NCI-H1694 (cell line): ENCODE measurements at places on chromosomes 1 and 21.

DNA sequence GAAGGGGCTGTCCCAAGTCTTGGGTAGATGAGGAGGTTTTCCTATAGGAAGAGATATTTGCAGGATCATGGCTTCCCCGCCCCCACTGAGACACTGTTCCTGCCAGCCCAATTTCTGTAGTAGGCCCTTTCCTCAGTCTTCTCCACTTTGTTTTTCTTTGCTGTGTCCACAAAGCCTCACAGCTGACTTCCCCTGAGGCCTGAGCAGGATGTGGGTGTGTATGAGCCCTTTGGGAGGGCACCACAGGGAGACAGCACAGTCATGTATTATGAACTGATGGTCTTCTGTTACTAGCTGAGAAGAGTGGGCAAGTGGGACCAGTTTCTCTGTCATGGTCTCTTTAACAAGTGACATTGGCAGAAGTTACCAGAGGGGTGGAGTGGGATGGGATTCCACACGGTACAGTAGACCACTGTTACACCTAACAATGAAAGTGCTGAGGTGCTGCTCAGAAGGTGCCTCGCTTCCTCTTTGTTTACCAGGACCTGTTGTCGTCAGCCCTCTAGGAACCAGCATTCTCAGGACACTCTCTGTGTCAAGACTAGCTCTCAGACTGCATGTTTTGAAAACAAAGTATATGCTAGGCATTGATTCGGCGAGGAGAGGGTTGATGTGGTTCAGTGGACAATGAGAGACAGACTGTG is 253.8 kb upstream of the HOOK1 start:
- no peak for DNase-seq

DNA sequence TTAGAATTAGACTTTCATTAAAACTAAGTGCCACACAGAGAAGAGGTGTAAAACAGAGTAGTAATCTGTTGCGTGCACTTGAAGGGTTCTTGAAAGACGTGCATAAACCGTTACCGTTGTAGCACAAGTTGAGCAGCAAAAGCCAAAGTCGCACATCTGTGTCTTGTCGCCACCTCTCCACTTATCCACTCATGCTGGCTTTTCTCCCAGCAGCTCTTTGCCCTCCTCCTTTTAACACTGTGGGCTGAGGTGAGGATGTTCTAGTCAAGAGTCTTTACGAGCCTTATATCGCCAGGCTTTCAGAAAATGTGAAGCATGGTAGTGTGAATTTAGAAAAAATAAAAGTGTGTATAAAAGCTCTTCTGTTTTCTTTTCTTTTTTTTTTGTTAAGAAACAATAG is 48.0 kb downstream of the NR5A2 start:
- no peak for DNase-seq

DNA sequence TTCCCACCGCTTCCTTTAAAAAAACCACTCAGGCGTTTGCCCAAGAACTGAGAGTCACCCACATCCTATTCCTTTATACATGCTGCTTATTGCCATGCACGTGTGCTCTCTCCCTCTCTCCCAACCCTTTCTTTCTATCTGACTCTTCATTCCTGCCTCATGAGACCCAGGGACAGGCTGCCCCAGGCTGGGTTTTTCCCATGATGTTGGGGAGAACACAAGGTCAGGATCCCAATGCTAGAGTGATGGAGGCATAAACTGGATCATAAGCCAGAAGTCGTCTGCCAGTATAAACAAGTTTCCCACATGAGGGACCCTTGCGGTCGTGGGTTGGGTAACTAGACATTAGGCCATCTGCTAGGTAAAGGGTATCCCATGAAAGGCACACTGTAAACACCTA is 64.9 kb downstream of the CD2 start:
- DNase-seq = no peak

DNA sequence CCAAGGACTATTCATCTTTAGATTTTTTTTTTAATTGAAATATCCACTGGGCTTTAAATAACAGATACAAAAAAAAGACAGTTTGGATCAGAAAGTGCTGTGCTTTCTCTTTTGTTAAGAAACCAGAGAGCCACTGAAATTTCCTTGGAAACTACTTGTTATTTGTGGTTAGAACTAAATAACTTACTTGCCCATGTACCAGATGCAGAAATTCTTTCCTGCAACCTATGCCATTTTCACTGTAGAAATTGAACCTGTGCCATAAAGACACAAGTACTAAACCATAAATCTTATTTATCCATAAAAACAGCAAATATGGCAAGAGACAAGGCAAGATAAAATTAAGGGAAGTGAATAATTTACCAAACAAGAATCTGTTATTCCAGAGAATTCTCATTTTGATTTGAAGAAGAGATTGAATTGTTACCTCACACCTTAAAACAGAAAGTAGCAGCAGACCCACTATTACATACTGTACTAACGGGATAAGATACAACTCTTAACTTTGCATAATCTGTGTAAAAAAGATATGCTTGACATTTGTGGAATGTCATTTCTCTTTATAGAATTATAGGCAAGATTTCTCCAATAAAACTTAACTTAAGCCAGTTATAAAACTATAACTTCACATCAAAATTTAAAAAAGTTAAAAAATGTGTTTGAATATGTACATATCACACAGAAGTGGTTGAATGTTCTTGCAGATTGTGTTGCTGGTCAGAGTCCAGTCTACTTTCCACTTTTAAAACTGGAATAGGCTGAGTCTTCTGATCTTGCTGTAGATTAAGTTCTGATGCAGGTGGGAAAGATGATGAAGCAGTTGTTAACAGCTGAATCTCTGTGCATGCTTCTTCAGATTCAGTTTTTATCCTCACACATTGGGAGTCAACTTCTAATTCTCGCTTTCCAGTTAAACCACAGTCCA is 6.3 kb upstream of the PHTF1 start:
- DNase-seq = no peak

GRCh38 chr21:26505211-26505610 is 67.9 kb downstream of the CYYR1 start:
- no peak for DNase-seq

DNA sequence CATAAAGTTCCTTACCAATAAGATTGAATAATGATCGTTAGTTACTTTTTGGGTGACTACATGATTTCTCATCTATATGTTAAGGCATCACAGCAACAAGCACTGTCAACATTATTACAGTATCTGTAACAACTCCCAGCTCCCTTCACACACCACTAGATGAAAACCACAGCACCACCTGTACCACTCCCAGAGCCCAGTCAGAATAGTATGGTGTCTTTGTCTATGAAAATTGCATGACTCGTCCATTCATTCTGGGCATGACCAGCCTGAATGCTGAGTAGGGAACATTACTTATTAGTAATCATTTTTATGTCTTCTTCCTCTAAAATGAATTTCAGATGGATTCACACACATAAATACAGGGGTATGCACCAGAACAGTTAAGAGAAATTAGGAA is 7.0 kb downstream of the OLFML2B start:
- DNase-seq = no peak

DNA sequence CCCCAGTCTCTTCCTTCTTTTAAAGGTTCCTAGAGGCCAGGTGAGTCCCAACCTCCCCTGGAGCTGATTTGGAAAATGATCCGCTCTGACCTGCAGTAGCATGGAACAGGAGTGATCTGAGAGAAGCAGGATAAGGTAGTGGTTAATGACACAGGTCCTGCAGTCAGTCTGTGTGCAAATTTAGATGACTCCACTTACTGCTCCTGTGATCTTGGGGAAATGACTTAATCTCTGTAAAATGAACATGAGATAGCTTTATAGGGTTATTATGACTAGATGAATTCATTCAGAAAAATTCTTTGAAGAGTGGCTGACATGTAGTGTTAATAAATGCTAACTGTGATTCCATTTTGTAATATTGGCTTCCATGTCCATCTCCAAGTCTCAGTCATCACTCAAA is 374.9 kb upstream of the CAMK1G start:
- no peak for DNase-seq

- no peak for DNase-seq
Observed at GRCh38 chr1:206709322-206709721, 24.6 kb downstream of the MAPKAPK2 start.
